NCI-H526 (cell line): ENCODE measurements at places on chromosomes 4 and X.
A peak's percentile ranks its signal among the peaks of the same experiment; 100 is the strongest.

- no peak for DNase-seq
These were observed 604.1 kb downstream of the GRXCR1 start for GRCh38 chr4:43496602-43497001.

DNA sequence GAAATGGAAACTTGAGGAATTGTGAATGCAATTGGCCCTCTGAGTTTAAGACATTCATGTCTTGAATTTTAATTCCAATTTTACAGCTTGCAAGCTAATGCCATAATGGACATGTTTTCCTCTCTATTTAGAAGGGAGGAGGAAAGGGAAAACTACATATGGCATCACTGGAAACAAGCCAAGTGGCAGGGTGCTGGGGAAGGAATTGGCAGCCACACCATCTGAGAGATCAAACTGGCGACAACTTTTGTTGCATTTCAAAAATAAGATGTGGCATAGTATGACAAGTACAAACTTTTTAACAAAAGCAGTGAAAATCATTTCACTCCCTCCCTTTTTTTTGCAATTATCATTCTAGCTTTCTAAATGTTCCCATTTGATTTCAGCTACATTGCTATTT is 615.6 kb downstream of the CENPC start:
- DNase-seq: no peak

DNA sequence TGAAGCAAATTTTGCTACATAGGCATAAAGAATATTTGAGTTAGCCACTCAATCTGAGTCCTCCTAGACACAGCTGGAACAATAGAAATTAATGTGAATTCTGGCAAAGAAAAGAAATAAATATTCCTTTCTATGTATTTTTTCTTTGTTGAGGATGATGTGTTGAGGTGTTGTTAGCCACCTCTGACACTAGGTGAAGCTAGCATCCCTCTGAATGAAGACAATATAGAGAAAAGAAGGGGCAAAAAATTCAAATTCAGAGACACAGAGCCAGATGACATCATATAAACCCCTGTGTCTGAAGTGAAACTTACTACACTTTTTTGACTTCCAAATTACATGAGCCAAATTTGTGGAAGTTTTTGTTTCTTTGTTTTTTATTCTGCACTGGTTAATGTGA is 34.6 kb upstream of the TMPRSS11D start:
- DNase-seq: no peak

- peak; percentile 71 for DNase-seq
These were observed 360.1 kb upstream of the ZCCHC13 start for GRCh38 chrX:73943693-73944562.

GRCh38 chr4:153137677-153138630 is 66.3 kb upstream of the TRIM2 start:
- DNase-seq: no peak

DNA sequence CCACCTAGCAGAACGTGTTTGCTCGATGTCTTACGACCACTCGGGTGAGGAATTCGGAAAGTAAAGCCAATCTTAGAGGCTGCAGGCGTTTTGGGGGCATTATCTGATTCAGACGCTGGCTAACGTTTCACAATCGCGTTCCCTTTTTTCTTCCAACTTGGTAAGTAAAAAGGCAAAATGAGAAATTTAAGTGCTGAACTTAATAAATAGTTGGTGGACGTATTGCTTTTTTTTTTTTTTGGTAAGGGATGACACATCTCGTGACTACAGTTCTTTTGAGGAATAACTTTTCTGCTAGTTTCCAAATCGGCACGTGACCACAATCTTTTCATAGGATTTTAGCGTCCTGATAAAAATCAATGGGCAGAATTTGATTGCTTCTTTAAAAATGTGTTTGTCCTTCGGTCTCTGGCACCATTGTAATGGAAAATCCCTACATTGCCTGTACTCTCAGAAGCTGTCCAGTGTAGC is 848 bp downstream of the RAB9A start:
- DNase-seq: no peak

- DNase-seq: no peak
These were observed 454.4 kb upstream of the ATOH1 start for GRCh38 chr4:93373893-93374860.

DNA sequence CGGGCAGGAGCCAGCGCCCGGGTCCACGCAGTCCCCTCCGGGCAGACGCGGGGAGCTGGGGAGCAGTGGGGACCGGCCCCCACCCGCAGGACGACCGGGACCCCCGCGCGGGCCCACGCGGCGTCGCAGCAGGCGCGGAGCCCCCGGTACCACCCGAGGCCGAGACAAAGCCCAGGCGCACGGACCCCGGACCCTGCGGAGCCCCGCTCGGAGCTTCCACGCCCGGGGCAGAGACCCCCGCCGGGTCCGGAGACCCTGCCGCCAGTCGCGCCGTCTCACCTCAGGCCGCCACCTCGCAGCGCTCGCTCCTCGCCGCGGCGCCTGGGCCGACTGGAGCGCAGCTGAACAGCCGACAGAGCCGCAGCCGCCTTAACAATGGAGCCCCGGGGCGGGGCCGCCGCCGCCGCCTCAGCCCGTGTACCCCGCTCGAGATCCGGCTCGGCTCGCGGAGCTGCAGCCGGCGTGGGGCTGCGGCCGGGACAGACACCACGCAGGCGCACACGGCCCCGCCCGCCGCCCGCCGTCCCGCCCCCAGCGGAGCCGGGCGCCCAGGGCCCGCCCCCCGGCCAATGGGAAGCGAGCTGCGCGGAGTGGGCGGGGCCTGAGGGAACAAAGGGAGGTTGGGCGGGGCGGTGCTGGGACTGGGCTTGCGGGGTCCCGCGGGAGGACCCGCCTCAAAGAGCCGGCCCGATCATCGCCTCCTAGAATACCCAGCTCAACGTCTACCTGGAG is at the start of gene AFAP1:
Gene AFAP1 (minus strand): TSS at position 485 of the 732 bp plus-strand sequence. CDS start 67,783 bp downstream, outside the sequence.
- peak; percentile 97 for DNase-seq

- no peak for DNase-seq
These were observed 125.4 kb upstream of the ZCCHC13 start for GRCh38 chrX:74178536-74178935.

DNA sequence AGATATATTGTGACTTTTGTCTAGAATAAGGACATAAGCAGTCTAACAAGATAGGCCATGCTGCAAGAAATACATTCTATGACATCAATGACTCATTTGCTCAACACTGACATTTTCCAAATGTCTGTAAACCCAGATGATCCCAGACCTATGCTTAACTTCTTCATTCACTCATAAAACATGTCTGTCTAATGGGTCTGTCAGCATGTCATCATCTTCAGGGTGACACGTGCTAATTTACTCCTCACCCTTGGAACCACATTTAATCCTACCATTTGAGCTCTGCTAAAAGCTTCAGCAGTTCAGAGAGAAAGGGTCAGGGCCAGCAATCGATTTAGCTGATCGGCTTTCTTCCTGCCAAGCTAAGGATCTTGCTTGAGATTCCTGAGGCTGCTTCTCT is 109.4 kb upstream of the MAP3K15 start:
- no peak for DNase-seq

DNA sequence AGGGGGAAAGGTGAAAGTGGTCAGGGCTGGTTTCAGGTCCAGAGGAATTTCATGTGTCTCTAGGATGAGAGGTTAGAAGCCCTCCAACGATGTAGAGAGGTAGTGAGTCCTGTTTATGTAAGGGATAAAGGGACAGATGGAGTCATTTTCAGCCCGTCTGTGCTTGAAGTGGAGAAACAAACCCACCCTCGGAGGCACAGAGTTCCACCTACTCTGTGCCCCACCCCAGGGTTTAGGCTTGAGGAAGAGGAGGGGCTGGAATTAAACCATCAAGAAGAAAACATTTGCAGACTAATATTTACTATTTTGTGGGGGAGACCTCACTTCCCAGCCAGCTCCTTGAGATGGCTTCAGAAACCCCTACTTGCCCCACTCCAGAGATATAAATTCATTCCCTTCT is 868 bp upstream of the GNL3L start:
- DNase-seq: peak; percentile 13

DNA sequence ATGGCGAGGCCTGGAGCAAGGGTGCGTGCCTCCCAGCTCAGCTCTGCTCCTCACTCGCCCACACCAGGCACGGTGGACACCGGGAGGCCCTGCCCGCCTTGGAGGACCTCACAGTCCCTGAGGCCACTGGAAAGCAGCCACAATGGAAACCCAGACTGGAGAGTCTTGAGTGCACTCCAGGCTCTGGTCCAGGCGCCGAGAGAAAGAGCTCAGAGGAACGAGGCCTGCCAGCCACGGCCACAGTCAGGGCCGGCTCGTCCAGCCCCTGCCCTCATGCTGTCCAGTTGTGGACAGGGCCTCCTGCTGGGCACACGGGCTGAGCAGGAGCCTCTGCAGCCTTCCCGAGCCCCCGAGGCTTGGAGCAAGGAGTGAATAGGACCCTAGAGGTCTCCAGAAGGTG is 53.3 kb upstream of the GRPEL1 start:
- no peak for DNase-seq

DNA sequence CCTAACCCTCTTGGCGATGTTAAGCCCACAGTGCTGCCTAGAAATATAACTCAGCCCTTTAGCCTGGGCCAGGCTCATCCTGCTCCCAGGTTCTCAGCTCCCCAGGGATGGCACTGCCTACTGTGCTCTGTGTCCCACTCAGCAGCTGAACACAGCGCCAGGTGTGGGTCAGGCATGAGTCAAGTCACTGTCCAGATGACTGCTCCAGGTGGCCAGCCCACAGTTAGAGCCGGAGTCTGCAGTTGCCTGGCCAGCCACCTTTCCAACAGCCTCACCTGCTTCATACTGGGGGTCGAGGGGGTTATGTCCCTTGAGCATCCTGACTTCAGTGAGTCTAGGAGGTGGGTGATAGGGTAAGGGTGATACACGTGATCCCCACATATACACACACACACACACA is 48.4 kb downstream of the TBC1D14 start:
- no peak for DNase-seq

DNA sequence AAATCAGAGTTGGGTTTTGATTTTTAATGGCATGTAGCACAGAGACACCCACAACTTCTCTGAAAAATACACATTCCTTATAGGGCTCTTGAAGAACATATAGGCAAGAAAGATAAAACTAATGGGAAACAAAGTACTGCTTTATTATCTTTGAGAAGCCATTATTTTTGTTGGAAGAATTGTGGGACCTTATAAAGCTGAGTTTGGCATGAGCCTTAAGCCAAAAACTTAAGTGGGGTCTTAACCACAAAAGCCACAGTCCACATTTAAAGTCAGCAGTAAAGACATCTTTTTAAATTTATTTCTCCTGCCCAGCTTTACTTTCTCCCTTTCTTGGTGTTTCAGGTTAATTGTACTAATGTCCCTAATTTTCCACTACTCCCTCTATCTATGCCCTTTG is 1297.3 kb downstream of the C4orf33 start:
- DNase-seq: no peak

GRCh38 chr4:121252224-121252806 is 88.2 kb upstream of the TNIP3 start:
- DNase-seq: peak; percentile 71

- peak; percentile 38 for DNase-seq
These were observed 16.2 kb downstream of the AWAT2 start for GRCh38 chrX:70033348-70034051.

DNA sequence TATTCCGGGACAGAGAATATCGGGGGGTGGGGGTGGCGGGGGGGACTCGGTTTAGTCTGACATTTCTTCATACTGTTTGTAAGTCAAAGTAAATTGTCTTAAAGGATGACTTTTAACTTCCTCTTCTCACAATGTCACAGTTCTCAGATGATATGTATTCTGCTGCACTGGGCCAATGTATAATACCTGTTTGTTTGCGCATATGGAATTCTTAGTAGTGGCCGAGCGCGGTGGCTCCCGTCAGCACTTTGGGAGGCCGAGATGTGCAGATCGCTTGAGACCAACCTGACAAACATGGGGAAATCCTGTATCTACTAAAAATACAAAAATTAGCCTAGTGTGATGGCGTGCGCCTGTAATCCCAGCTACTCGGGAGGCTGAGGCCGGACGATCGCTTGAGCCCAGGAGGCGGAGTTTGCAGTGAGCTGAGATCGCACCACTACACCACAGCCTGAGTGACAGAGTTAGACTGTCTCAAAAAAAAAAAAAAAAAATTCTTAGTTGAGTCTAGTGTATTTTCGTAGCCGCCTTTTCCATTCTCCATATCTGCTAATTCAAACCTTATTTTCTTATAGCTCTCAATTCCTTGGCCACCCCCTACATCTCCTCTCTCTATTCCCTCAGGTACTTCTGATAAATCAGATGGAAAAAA is 851 bp downstream of the POLR2B start:
- DNase-seq: peak; percentile 3

- DNase-seq: no peak
These were observed 5.8 kb downstream of the CMC4 start for GRCh38 chrX:155065035-155065734.

DNA sequence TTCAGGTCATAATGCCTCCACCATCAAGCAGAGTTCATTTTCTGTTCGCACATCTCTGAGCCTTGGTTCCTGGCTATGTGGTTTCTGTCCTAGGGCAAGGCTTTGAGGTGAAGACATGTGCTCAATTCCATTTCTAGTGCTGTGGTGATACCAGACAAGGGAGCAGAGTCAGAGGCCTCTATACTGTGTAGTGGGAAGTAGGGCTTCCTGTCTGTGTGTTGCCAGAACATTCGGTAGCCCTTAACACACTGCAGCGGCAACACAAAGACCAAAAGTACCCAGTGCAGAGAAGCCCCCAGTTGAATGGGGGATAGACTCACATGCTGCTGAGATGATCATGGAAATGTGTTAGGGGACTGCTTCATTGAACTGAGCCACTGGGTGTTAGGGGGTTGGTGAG is 56.4 kb downstream of the STARD8 start:
- DNase-seq: no peak

DNA sequence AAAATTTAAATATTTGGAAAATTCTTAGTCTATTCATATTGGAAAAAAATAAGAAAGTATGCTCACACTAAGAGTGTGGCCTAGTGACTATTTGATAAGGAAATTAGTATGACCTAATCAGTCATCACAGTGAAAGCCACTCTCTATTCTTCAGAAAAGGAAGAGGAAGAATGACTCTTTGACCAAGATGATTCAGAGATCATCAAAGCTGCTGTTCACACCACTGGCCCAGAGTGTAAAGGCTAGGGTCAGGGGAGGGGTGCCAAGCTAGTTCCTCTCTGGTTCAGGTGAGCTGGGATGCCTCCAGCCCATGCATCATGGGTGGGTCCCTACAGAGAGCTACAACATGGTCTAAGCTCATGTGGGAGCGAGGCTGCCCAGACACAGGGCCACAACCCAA is 396.9 kb upstream of the NDST3 start:
- no peak for DNase-seq

DNA sequence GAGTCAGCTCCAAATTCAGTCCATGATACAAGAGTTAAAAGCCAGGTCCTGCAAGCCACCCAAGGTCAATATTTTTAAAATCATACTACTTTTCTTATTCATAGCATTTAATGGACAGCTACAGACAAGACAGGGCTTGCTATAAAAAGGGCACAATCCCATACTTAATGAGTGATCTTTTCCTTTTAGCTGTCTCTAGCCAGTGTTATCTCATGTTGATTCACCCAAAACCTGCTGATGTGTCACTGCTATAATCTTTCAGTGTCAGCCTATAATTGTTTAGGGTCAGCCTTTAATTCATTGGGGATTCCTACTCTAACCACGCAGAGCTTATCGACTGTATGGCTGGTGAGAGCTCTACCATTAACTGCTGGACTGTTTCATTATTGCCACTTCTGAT is 51.2 kb upstream of the HCCS start:
- no peak for DNase-seq
